AG04449 (cell line): ENCODE measurements at places on chromosomes 2 and 18.
A peak's percentile ranks its signal among the peaks of the same experiment; 100 is the strongest.

DNA sequence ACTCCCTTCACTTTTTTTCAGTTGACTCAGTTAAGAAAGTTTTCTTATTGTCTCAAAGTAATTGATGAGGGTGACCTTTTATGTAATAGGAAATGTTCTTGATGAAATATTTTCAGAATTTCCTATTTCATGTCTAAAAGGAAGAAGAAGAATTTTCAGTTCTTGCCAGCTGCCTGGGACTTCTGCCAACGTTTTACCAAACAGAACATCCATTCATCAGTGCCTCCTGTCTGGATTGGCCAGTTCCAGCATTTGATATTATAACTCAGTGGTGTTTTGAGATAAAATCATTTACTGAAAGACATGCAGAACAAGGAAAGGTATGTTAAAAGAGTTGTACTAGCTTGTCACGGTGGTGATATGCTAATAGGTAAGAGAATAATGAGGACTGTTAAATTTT, 104.7 kb upstream of the MYO3B start:
- DNase-seq = peak; percentile 26

DNA sequence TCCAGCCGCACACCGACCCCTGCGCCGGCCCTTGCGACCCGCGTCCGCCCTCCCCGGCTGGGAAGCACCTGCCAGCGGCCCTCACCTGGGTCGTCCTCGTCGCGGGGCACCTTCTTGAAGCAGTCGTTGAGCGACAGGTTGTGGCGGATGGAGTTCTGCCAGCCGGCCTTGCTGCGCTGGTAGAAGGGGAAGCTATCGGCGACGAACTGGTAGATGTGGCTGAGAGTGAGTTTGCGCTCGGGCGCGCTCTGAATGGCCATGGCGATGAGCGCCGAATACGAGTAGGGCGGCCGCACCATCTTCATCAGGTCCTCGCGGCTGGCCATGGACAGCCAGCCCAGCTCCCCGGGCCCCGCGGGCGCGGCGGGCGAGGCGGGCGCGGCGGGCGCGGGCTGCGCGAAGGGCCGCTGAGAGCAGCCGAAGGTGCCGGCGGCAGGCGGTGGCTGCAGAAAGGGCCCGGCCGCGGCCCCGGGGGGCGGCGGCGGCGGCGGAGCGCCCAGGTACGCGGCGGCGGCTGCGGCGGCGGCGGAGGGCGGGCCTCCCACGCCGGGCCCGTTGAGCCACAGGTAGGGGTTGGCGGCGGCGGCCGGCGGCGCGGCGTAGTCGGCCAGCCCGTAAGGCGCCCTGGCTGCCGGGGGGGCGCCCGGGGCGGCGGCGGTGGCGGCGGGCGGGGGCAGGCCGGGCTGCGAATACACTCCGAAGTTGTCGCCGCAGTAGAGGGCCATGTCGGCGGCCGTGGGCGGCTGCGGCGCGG, 505 bp downstream of the FOXI3 start:
- no peak for DNase-seq

- no peak for DNase-seq
Observed at GRCh38 chr2:172402198-172402597, 25.2 kb upstream of the ITGA6 start.

GRCh38 chr2:133054297-133054696, 384.3 kb upstream of the LYPD1 start:
- peak; percentile 76 for DNase-seq

GRCh38 chr2:18924386-18924785, 335.0 kb upstream of the NT5C1B start:
- no peak for DNase-seq

DNA sequence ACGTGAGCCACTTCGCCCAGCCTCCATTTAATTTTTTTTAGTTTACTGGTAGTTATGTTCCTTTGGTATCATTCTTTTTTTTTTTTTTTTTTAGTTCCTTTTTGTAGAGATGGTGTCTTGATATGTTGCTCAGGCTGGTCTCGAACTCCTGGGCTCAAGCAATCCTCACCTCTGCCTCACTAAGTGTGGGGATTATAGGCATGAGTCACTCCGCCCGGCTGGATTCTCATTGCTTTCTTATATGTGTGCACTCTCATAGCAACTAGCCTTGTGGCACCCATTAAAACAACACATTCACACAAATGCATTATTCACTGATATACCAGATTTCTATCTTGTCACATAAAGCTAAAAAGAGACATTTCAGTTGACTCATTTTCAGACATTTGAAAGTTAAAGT, 4.2 kb downstream of the TTC27 start:
- peak; percentile 34 for DNase-seq

- DNase-seq = no peak
Observed at GRCh38 chr18:76823587-76824011, 1.2 kb downstream of the ZNF236 start.

DNA sequence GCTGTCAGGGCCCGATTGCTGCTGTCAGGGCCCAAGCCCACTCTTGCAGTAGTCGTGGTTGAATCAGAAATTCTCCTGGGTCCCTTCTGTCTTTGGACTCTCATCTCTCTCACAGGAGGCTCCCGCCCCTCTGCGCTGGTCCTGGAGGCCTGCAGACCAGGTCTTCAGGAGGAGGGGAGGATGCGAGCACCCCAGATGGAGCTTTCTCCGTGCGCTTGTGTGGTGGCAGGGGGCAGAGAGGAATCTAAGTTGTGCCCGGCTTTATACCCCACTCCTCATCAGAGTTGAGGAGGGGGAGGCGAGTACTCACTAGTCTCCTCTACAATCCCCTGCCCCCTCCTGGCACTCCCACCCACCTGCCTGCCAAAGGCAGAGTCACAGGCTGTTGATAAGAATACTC, 10.4 kb downstream of the EN1 start:
- DNase-seq = no peak

GRCh38 chr2:234437642-234438304, 59.1 kb downstream of the ARL4C start:
- no peak for DNase-seq

DNA sequence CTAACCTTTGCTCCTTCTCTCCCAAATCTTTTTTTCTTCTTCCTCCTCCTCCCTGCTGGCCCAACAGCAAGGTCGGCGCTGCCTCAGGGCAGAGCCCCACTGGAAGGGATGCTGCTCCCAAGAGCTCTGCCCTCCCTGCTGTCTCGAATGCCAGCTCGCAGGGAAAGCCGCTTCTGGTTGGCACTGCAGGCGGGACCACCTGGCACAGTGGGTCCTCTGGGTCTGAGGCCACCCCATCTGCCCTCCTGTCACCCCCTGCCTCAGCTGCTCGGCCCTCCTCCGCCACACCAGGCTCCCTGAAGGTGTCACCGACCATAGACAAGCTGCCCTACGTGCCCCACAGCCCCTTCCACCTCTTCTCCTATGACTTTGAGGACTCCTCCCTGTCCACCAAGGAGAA, 176.3 kb downstream of the TPGS2 start:
- no peak for DNase-seq

DNA sequence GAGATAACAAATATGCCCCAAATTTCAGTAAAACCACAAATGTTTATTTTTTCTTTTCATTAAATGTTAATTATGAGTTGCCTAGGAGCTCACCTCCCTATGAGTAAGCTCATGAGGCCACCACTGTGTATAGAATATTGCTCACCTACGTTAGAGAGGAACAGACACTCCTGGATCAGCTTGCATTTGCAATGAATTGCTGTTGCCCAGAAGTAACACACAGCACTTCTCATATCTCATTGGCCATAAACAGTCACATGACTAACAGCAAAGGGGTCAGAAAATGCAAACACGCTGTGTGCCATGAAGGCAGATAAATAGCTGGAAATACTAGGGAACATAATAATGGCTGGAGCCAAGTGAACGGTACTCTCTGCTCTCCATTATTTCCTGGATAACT, 89.0 kb upstream of the GALNT5 start:
- no peak for DNase-seq

DNA sequence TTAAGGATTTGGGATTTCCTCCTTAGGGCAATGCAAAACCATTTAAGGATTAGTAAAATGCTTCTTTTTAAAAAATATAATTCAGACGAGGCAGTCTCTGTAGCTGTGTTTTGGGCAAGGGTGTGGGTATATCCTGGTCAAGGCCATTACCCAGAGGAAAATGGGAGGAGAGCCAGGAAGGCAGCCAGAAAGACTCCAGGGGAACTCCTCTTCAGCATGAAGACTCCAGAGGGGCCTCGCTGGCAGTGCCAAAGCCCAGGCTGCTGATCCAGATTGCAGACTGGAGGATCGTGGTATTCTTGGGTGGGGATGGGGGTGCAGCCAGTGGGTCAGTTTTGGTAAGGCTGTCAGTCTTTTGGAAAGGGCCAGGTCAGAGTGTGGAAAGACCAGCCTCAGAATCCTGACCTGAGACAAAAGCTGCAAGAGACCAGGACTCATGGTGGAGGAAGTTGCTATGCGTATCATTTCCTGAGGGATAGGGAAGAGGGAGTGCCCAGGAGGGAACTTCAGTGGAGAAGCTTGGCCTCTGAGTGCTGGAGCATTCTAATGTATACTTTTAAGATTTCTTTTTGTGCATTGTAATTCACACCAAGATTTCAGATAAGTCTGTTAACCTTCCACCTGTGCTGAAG, 20.9 kb upstream of the RAB11FIP5 start:
- DNase-seq = no peak

GRCh38 chr2:1600191-1601066, 143.9 kb downstream of the PXDN start:
- no peak for DNase-seq

DNA sequence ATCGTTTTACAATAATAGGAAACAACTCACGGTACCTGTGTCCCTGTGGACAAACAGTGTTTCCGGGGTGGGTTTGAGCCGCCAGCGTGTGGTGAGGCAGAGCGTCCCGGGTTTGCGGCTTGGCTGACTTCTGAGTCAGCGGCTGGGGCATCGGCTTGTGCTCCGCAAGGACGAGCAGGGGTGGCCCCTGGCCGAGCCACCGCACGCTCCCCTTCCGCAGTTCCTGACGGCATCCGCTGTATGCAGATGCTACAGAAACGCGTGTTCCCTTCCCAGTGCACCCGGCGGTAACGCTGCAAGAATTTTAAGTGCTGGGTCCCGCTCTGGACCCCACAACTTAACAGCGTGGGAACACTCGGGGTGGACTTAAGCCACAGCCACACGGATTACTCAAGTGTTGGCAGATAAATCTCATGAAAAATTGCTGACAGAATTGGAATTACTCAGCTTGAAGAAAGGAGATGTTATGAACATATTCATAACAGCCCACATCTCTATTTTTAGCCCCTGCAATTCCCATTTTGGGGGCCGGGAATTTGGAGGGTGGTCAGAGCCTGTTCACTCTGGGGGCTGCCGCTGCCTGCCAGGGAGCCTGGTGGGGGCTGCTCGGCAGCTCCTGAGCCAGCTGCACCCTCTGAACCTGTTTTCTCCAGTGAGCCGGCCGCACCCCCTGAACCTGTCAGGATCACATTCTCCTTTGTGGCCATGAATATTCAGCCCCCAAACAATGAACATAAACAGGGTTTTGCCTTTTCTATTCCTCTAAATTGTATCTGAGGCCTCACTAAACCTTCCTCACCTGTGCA, 12.6 kb upstream of the KCNG2 start:
- DNase-seq = no peak

- no peak for DNase-seq
Observed at GRCh38 chr18:35710581-35710980, 129.0 kb downstream of the GALNT1 start.

- DNase-seq = no peak
Observed at GRCh38 chr2:60364491-60364890, 189.0 kb downstream of the BCL11A start.

- DNase-seq = no peak
Observed at GRCh38 chr18:24894880-24895279, 434.4 kb downstream of the HRH4 start.

DNA sequence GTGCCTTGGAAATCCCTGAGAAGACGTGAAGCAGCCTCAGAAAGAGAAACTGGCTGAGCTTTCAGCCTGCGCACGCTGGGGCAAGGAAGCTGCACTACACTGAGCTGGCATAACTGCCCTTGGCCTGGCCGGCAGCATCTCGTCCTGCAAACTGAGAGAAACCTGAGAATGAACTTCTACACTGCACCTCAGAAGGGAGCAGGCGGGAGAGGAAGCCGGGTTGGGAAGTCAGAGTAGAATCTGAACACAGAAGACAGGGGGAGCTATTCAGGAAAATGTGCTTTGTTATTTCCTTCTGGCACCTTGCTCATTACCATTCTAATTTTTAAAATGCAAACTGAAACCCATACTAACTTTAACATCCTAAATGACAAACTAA, 70.9 kb downstream of the ZEB2 start:
- DNase-seq = no peak

DNA sequence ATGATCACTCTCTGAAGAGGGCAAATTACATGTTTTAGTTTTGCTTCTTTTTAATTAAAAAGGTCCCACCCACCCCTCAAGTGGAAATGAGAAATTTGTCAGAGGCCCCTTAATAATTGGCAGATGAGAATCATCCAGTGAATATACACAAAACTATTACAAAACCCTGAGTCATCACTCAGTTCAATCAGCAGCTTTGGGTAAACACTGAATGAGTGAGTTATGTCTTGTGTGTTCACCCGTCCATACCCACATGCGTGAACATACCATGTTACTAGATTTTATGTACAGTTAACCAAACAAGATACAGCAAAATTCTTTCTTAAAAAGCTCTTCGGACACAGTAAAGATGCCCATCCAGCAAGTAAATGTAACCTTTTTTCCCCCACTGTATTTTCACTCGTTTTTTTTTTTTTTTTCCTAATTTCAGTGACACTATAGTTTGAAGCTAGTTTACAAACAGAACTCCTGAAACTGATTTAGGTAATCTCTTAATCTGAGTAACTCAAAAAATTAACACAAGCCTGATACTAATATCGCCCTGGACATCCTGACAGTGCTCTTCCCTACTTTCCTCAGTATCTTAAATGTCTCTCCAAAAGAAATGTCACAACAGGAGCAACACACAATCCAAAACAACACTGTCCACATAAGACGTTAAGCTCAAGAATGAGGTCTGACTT, 1.4 kb downstream of the PSME4 start:
- DNase-seq = no peak

DNA sequence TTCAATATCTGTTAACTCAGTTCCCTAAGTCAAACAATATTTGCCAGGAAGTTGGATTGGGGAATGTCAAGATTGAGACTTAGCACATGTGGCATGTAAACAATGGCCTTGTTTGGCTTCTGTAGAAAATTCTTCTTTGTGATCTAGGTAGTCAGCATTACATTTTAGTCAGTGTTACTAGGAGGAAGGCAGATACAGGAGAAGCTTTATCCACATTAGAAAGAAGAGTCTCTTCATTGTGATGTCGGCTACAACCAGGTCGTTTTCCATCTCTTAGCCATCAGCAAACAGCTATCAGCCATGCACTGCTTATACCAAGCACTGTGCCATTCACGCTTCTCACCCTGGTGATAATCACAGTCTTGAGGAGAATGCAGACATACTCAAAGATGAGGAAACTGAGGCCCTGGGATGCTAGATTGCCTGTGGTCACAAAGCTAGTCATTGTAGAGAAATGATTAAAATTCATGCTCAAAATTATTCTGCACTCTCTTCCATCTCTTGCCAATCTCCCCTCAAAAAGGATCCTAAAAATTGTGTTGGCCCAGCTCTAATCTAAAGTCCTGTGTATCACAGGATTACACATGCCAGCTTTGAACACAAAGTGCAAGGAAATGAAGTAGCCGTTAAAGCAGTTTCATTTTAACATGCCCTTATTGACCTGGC, 3.2 kb downstream of the GALNT5 start:
- no peak for DNase-seq
